ENCODE measurements at places on chromosomes 6 and 20.

DNA sequence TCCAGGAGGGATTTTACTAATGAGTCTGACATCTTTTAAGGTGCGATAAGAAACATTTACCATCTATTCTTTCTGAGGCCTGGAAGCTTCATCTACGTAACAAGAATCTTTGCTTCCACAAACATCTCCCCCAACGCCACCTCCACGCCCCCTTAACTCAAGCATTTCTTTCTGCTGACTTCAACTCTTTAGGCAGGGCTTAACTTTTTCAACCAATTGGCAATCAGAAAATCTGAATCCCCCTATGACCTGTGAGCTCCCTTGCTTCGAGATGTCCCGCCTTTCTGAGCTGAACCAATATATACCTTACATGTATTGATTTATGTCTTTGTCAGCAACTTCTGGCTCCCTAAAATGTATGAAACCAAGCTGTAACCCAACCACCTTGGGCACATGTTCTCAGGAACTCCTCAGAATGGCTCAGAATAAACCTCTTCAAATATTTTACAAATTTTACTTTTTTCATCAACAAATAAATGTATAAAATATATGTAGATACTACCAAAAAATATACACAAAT lies 11.5 kb downstream of the OR2H2 start:
- no peak for DNase-seq

- DNase-seq, result no peak
Observed at GRCh38 chr6:169158691-169159090, 95.0 kb downstream of the THBS2 start.

GRCh38 chr20:22962567-22963439 lies 72.3 kb upstream of the SSTR4 start:
- DNase-seq, result no peak

DNA sequence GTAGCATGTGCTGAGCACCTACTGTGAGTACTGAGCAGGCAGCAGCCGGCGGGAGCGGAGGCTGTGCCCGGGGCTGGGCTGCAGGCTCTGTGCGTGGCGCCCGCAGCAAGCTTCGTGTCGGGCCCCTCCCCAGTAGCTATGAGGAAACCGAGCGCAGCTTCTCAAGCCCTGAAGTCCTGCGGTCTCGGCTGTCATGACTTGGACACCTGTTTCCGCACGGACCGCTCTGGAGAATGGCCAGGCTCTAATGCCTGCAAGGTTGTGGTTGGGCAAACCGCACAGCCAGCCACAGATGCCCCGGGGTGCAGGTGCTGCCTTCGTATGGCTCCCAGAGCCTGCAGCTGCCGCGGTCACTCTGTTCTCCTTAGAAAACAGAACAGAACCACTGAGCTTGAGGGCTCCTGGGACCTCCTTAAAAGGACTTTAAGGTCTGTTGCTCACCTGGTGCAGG lies 33.7 kb downstream of the PYGB start:
- no peak for DNase-seq

- DNase-seq, result no peak
Observed at GRCh38 chr20:39795401-39796272, 833.5 kb downstream of the DHX35 start.

DNA sequence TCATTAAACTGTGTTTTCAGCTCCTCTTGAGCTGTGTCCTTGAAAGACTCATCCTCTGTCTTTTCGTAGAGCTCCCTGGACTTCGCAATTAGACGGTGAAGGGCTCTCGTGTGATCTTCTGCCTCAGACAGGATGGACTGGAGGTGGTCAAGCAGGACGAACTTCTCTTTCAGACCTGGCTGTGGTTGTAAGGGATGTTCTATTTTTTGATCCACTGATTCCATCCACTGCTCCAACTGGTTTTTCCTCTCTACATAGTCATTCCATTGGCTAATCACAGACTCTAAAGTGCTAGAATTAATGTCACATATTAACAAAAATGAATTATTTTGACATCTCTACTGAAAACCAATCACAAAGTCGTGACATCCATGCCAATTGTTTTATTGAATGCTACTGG lies 250.1 kb downstream of the SYNE1 start:
- no peak for DNase-seq

DNA sequence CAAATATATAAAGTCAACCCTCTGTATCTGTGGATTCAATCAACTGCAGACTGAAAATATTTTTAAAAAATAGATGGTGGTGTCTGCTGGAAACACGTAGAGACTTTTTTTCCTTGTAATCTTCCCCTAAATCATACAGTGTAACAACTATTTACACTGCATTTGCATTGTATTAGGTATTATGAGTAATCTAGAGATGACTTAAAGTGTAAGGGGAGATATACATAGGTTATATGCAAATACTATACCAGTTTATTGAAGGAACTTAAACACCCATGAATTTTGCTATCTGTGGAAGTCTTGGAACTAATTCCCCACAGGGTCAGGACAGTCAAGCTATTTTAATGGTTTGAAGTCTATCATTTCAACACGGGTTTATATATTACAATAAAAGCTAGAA lies 10.2 kb downstream of the HDAC2 start:
- no peak for DNase-seq
